ENCODE measurements at places on chromosomes 2 and 18.
A peak's percentile ranks its signal among the peaks of the same experiment; 100 is the strongest.

- no peak for DNase-seq
These were observed 473.8 kb downstream of the TGIF1 start for GRCh38 chr18:3923750-3924149.

- no peak for DNase-seq
These were observed 283.2 kb downstream of the RPRM start for GRCh38 chr2:153195342-153195741.

DNA sequence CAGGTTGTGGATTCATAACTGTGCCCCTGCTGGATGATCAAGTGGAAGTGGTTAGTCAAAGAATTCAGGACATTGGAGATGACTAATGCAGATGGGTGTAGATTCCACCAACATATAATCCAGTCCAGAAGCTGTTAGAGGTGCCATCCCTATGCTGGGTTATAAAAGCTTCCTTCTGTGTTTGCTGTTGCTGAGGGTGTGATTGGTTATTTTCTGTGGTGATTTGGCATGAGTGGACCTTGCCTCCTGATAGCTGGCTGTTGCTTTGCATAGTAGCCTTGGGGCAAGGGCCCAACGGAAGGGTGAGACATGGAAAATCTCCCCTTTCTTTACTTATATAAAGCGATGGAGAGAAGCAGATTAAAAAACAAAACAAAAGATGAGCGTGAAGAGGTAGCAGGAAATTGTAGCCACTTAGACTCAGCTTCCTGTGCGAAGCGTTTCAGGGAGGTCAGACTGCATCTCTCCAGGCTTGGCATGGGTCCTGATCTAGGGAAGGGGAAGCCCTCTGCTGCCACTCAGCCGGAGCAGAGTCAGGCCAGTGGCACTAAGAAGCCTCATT lies 190.4 kb downstream of the FMNL2 start:
- no peak for DNase-seq

- no peak for DNase-seq
These were observed 39.5 kb downstream of the THNSL2 start for GRCh38 chr2:88209521-88210131.

GRCh38 chr2:216350214-216350791 lies 22.0 kb downstream of the MARCHF4 start:
- no peak for DNase-seq

- peak; percentile 72 for DNase-seq
These were observed 213.9 kb downstream of the TFCP2L1 start for GRCh38 chr2:121071034-121071504.

DNA sequence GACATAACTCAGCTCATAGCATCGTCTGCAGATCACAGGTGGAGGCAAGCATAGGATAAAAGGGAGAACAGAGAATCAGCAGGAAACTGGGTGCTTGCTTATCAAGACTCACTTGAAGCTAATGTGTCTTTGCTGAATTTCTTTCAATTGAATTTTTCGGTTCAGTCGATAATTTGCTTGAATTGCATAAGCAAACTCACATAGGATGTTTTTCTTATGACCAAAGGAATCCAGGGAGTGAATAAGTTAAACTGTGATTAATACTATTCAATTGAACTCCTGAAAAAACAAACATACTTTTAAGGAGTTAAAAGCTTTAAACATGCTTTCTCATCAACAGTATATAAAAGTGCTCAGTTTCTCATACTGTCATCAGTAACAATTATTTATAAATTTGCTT lies 707.1 kb upstream of the ACVR2A start:
- no peak for DNase-seq
